ENCODE measurements at places on chromosomes 2 and 18.

DNA sequence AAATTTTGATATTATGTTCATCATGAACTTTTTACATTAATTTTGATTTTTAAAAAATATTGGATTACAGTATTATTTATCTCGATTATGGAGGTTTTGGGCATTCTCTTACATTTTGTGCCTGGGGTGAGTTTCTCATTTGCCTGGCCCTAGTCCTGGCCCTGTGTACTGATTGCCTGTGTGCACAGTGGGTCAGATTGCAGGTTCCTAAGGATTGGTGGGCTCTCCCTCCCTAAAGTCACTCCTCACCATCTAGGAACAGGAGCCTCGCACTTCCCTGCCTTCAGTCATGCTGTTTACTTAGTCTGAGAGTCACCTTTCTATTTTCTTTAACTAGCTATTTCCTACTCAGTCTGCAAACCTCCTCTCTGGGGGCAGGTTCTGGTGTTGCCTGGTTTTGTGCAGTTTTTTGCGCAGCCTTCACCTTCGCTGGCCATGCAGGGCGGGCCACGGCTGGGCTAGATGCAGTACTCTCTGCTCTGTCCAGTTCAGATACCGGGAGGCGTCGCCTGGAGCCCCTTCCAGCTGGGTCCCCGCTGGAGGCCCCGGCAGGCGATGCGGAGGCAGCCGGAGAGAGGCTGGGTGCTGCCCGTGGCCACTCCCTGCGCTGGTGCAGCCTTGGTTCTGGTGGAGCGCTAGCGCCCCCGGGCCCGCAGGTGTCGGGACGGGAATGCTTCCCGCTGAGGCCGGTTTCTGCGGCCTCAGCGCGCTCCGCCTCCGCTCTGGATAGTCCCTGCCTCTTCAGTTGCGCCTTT lies 23.3 kb upstream of the MC5R start:
- DNase-seq: no peak

- no peak for DNase-seq
These were observed at the start of gene DSC1 for GRCh38 chr18:31162825-31163435. Gene DSC1 (minus strand): TSS chr18:31162856. CDS start chr18:31162594, 262 bp downstream.

GRCh38 chr2:10982931-10983701 lies 71.4 kb downstream of the KCNF1 start:
- no peak for DNase-seq

- no peak for DNase-seq
These were observed 73.2 kb downstream of the LRRFIP1 start for GRCh38 chr2:237700512-237701032.

DNA sequence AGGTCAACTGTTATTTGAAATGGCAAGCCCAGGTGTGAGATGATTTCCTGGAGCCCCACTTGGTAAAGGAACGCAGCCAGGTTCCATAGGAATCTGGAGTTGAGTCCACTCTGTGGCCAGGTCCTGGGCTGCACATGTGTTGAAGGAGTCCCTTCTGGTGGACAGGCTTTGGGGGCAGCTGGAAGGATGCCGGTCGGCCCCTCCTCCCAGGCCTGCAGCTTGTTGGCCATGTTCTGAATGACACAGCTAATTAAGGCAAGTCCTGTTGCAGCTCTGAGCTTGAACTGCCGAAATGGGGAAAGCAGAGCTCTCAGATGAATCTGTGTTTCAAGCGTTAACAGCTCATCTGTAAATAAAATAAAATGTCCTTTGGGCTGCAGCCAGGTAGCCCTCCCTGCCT lies 23.8 kb downstream of the EN1 start:
- no peak for DNase-seq

DNA sequence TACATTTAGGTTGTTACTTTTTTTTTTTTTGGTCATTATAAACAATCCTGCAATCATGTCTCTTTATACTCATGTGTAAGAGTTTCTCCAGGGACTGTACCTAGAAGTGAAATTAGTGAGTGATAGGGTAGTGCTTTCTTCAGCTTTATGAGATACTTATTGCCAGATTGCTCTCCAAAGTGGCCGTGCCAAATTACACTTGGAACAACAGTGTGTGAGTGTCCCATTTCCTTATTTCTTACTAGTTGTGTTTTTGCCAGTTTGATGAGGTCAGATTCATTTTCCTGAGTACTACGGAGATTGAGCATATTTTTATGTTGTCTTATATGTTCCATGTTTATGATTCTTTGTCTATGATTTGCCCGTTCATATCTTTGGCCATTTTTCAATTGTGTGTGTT lies 39.2 kb downstream of the GALNT1 start:
- DNase-seq: no peak

GRCh38 chr2:57899898-57900297 lies 146.7 kb upstream of the VRK2 start:
- DNase-seq: no peak

DNA sequence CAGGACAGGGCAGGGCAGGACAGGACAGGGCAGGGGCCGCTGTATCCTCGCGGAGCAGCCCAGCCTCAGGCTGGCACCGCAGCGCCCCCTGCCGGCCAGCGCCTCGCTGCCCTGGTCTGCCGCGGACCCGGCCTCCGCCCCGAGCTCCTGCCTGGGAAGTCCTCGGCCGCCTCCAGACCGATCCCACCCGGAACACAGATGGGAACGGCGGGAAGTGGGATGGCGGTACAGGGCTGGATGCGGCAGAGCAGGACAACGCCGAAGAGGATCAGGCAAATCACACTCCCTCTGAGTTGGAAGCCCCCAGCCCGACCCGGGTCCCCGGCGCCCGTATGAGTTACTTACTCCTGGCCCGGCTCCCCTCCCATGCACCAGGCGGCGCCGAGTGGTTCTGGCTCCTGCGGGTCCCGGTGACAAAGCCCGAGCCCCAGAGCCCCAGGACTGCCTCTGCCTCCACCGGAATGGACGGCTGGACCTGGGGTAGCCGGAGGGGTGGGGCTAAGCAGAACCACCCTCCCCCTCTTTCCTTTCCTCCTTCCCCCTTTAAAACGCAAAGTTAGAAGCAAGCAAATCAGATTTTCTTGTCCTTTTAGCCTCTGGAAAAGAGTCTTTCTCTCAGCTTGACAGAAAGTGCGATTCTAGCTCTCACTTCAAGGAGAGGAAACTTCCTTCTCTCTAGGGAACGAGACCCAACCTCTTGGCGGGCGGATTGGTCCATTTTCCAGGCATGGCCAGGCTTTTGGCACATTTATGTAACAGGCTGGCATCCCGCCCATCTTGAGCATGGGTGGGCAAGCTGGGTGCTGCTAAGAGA lies at the start of gene TP53I3:
TP53I3 (minus strand) TSS at position 449 of the 814 bp plus-strand sequence. CDS start 508 bp downstream, outside the sequence.
- peak; percentile 54 for DNase-seq

DNA sequence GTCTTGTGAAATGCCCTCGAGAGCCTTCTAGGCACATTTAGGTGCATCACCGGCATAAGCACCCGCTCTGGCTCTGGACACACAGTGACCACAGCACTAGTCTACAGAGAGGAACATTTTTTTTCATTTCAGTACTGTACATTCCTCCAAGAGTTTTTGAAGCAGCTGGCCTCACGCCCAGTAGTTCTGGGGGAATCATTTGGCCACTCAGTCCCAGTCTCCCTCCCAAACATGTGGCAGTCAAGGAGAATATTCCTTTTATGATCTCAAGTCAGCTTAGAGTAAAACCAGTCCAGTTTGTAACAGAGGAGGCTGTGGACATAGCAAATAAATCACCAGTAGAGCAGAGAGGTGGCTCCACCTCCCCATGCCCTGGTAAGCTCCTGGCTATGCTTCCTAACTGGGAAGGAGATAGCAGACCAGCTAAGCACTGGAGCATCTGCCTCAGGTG lies 48.1 kb downstream of the KCNE4 start:
- peak; percentile 94 for DNase-seq

GRCh38 chr18:79337620-79338019 lies 58.1 kb upstream of the NFATC1 start:
- DNase-seq: no peak

GRCh38 chr18:9648431-9649163 lies 34.2 kb upstream of the PPP4R1 start:
- DNase-seq: no peak

DNA sequence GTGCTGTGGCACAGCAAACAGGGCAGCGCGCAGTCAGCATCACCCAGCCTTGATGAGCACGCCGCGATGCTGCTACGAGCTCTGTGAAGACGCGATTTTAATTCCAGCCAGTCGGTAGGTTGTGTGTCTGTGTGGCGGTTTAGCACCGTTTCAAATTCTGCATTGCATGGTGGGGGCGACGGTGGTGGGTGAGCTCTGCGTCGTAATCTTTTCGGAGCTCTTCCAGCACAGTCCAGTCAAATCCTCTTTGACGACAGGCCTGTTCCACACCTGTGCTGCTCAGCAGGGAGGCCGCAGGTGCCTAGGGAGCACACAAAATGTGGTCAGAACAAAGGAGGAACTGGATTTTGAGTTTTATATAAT lies 8.6 kb downstream of the ALLC start:
- no peak for DNase-seq

GRCh38 chr18:70228536-70228935 lies 23.0 kb upstream of the RTTN start:
- no peak for DNase-seq

- no peak for DNase-seq
These were observed 156.8 kb upstream of the RBMS1 start for GRCh38 chr2:160650196-160651118.

GRCh38 chr2:222100704-222101699 lies 197.8 kb downstream of the PAX3 start:
- DNase-seq: no peak

DNA sequence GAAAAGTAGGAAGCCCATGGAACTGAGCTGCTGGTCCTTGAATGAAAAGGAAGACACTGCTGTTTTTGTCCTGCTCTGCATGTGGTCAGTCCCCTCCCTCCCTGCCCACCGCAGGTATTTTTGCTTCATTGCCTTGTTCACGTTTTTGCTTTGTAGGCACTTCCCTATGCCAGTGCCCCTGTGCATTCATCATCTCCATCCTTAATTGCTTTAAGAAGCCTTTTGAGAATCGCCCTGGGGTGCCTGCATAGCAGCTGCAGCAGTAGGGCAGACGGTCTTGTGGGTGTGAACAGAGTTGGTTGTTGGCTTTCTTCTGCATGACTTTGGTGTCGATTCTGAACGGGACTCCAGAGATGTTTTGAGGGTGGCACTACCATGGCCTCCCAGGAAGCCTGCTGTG lies 97.0 kb downstream of the CABLES1 start:
- DNase-seq: no peak

GRCh38 chr2:105950521-105951383 lies 206.0 kb downstream of the NCK2 start:
- DNase-seq: no peak

GRCh38 chr18:49878567-49879270 lies 65.4 kb upstream of the ACAA2 start:
- no peak for DNase-seq

- DNase-seq: no peak
These were observed 56.3 kb downstream of the TWIST2 start for GRCh38 chr2:238904177-238904576.

GRCh38 chr18:67672716-67673115 lies 156.2 kb upstream of the DSEL start:
- DNase-seq: no peak
